Muscle of back (tissue), 13 donors: ENCODE measurements at places on chromosomes 5 and 9. TPM values are rescaled to one million over a fixed set of nuclear protein-coding genes. Genes with fewer than 3 reads are reported as not detected.

Gene PDLIM7
- polyA plus RNA-seq = 263 TPM

Gene FCN2
- polyA plus RNA-seq = 0.20 TPM

Gene TMEM171
- 0.50 TPM for polyA plus RNA-seq

Gene C5orf58
- 0.63 TPM for polyA plus RNA-seq

Gene RGS7BP
- 5.2 TPM for polyA plus RNA-seq

Gene TPPP
- polyA plus RNA-seq = 5.0 TPM

Gene GABRB2
- 3.1 TPM for polyA plus RNA-seq

DNA sequence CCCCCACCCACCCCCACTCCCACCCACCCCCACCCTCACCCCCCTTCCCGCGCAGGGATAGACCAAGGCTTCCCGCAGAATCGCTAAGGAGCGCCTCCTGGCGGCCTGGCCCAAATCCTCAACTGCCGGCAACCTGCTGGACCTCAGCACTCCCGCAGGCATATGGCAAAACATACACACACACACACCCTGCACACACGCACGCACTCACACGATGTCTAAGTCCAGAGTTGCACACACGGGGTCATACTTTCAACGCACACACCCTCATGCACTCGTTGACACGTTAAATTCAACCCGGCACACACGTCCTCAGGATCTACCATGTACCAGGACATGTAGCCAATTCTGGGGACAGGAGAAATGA lies 1.7 kb downstream of the CPLX2 start:
- DNase-seq = no peak

GRCh38 chr5:125829349-125829748 lies 593.9 kb upstream of the GRAMD2B start:
- no peak for DNase-seq

GRCh38 chr5:145981589-145982571 lies 45.5 kb downstream of the SH3RF2 start:
- DNase-seq = no peak

- DNase-seq = no peak
These were observed 18.8 kb upstream of the RGS3 start for GRCh38 chr9:113444736-113445135.

DNA sequence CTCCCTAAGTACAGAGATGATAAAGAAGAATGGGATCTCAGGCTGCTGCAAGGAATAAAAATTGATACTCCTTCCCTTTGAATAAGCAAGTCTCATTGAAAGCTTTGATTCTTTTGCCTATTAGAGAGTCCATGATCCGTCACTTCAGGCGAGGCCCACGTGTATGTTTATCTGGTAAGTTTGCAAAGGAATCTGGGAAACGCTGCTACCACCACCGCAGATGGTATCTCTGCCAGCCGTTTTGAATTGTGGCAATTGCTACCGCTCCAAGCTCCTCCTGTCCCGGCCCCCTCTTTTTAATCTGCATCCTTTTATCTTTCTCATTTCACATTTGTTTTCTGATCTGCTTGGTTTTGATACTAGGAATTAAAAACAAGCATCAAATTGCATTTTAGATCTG lies 42.9 kb upstream of the GRIA1 start:
- no peak for DNase-seq

DNA sequence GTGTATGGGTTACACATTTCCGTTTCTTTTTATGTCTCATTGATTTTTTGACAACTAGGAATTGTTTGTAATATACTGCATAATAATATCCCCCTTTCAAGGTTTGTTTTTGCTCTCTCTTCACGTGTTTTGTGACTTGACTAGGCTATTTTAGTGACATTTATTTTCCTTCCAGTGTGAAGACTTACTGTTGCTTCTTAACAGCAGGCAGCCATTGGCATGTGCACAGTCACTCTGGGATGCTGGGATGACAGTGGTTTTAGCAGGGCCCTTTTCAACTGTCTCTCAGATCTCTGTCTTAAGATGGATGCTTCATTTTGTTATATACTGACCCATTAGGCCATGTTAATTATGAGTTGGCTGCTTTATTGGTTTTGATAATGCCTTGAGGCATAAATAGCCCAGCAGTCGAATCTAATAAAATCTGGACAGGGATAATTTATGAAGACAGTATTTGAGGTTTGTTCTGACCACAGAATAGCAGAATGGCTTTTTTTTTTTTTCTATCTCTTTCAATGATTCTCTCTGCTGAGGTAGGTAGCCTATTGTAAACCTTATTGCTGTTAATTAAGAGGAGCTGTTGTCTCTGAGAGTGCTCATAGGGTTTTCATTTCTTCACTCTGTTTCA lies 536.0 kb downstream of the GABRG2 start:
- no peak for DNase-seq

DNA sequence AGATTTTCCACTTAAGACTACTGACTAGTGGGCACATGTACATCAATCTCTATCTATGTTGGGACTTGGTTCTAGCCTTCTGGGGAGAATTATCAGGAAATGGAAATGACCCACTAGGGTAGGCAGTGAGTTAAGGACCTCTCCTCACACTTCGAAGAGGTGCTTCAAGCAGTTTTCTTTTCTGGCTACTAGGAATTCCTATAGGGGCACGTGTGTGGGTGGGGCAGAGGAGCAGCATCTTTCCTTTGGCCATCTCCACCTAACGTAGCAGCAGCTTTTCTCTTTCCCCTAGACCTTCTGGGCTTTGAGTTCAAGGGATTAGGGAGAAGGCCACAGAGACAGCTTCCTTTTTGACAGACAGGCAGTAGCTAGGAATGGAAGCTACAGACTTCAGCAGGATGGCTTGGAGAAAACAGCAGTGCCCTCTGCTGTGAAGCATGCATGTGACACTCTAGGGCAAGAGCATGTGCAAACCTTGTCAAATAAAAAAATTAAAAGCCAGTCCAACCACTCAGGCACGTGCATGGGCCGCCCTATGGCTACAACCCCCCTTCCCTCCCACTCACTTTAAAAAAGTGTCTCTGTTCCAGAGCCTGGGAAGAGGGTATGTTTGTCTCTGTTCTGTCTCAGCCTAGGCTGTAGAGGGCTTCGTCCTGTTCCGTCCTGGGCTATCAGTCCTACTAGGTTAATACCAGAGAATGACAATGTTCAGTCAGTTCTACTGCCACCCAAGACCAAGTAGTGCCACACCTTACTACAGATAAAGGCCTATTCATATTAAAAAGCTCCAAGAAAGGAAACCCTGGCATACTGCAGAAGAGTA lies 8.7 kb upstream of the GFRA3 start:
- peak; percentile 21 for DNase-seq

GRCh38 chr5:54094706-54095105 lies 215.7 kb downstream of the ARL15 start:
- DNase-seq = no peak

DNA sequence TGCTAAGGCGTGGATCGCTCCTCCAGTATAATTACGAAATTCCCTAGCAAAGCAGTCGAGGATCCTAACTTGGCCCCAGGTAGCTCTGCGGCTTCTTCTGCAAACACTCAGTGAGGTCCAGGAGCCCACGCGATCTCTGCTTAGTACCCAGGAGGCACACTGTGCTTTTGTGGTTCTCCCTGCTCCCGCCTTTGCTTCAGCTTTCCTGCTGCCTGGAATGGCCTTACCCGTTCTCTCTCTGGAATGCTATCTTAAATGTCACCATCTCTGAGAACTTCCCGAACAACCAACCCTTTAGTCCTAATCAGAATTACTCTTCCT lies 639 bp downstream of the INVS start:
- DNase-seq = no peak

DNA sequence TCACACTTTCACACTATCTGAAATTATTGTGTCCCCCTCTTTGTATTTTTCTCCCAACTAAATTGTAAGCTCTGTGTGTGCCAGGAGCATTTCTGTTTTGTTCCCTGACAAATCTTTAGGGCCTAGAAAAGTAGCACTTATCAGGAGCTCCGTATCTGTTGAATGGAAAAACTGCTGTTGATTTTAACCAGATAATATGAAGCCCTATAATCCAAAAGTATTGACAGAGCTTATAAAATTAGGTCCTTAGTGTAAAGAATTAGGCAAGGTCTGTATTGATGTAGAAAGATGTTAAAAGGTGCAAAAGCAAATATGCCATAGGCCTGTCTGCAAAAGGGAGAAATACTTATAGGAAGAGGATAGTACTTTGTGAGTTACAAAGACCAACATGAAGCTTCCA lies 109.4 kb upstream of the ISL1 start:
- DNase-seq = no peak

GRCh38 chr9:97243606-97244005 lies 63.9 kb upstream of the CCDC180 start:
- no peak for DNase-seq

GRCh38 chr9:134040176-134040565 lies 14.9 kb downstream of the BRD3OS start:
- DNase-seq = no peak

- DNase-seq = no peak
These were observed 82.8 kb upstream of the MYO10 start for GRCh38 chr5:17018871-17019270.

DNA sequence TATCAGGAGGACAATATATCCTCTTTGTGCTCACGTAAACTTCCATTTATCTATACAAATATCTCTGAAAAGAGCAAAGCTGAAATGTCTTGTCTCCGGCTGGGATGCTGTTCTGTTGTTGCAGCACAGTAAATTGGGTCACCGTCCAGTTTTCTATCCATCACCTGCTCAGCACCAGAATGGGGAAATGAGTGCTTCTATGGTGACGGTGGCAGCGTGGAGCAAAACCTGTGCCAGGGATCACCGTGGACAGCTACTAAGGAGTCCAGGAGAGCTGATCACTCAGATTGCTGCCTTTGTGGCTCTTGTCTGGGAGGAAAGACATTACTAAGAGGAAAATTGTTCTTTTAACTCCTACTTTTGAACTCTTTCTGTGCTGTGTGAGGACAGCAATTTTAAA lies 531.6 kb downstream of the PSAT1 start:
- DNase-seq = no peak

- no peak for DNase-seq
These were observed 288.9 kb downstream of the RAB3C start for GRCh38 chr5:58871648-58872242.

DNA sequence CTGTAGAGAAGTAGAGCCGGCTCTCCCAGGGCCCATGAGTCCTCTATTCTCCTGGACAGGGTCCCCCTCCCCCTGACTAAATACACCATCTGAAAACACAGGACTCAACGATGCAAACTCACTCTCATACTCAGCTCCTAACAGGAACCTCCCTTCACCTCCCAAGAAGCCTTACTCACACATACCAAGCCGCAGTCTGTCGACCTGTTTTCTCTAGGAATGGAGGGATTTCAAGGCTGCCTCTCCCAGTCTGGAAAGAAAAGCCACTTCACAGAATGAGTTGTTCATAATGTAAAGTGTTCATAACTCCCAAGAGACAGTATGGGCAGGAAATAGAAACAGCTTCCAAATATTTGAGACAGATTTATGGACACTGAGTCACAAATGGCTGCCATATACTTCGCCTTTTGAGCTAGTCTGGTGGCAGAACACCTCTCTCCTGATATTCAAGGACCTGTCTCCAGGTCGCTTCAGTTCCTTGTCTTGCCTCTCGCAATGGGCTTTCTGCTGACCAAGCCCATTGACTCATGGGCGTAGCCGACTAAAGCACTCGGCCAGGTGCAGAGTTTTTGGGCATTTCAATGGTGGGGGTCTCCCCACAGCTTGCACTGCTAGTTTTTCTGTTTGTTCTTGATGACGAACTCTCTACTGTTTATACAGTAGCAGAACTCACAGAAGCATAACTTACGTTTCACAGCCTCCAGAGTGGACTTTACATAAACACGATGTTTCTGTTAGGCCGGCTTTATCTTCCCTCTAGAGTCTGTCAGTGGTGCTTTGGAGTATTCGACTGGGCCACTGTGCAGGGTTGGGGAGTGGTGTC lies 25.0 kb upstream of the IL17B start:
- DNase-seq = no peak
